ENCODE measurements at places on chromosomes 12 and 14. TPM values are rescaled to one million over a fixed set of nuclear protein-coding genes. Genes with fewer than 3 reads are reported as not detected.

Gene HOXC6
- total RNA-seq = 6.2 TPM

Gene PGAM5
- 36.5 TPM for total RNA-seq

Gene GPR137C
- total RNA-seq = 4.1 TPM

Gene TSPAN8
- not detected for total RNA-seq

Gene PAPLN
- total RNA-seq = 2.4 TPM

- no peaks in the 10 kb centered on the region for H3K4me1 ChIP-seq
- H3K36me3 ChIP-seq = no peaks in the 10 kb centered on the region
These were observed 179.8 kb upstream of the GZMB start for GRCh38 chr14:24813819-24814259.

DNA sequence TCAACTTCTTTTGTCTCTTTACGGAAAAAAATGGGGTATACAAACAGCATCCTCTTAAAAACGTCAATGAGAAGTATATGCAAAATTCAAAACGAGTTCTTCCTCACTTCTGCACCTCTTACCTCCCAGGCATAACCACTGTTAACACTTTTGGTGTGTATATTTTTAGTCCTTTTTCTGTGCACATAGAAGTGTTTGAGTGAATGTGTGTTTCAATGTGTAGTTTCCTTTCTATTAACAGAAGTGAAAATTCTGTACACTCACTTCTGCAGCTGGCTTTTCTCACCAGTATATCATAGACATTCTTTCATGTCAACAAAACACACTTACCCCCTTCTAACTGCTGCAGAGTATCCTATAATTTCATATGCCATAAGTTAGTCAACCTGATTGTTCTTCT lies 5.4 kb downstream of the UBR7 start:
- H3K4me1 ChIP-seq = 0 out of 2 replicates have a peak, but pooled peaks cover 4% of the 10 kb centered on the region
- no peaks in the 10 kb centered on the region for H3K27me3 ChIP-seq
- DNase-seq = no peak
- H3K27ac ChIP-seq = no peak overlapping the region
- H3K36me3 ChIP-seq = peaks cover 59% of the 10 kb centered on the region

GRCh38 chr14:52873694-52874093 lies 77.2 kb downstream of the FERMT2 start:
- H3K4me3 ChIP-seq = no peak overlapping the region
- H3K27ac ChIP-seq = no peak overlapping the region
- H3K36me3 ChIP-seq = peaks cover 95% of the 10 kb centered on the region
- H3K4me1 ChIP-seq = peaks cover 17% of the 10 kb centered on the region
- H3K27me3 ChIP-seq = no peaks in the 10 kb centered on the region

DNA sequence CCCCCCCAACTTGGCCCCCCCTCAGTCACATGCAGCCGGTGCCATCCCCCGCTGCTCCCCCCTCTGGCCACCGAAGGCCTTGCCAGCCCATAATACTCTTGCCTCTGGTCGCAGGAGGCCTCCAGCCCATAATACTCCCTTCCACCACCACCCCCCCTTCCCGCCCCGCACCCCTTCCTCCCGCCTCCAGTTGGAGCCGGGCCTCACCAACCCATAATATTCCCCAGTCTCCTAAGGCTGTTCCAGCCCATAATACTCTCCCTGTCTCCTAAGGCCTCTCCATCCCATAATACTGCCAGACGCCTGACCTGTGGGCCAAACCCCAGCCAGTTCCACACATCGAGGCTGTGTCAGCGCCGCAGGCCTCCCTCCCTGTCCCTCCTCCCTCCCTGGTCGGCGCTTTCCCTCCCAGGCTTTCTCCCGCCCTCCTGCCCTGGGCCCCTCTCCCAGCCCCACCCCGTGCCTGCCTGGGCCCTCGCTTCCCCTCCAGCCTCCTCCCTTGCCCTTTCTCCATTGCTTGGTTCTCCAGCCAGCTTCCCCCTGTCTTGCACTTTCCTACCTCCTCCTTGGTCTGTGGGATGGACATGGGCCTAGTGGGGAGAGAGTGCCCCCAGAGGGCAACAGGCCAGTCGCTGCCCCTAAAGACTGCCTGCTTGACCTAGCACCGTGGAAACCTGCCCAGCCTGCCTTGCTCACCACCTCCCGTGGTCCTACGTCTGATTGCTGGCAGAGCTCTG lies 6.8 kb upstream of the CHD4 start:
- peaks cover 25% of the 10 kb centered on the region for H3K4me1 ChIP-seq
- H3K36me3 ChIP-seq = no peaks in the 10 kb centered on the region
- peak overlapping the region; percentile 25 for H3K27ac ChIP-seq

GRCh38 chr14:104661086-104661485 lies 28.3 kb upstream of the INF2 start:
- no peak overlapping the region for H3K27ac ChIP-seq
- no peak overlapping the region for H3K4me3 ChIP-seq
- no peaks in the 10 kb centered on the region for H3K36me3 ChIP-seq
- no peaks in the 10 kb centered on the region for H3K27me3 ChIP-seq
- no peak for DNase-seq

DNA sequence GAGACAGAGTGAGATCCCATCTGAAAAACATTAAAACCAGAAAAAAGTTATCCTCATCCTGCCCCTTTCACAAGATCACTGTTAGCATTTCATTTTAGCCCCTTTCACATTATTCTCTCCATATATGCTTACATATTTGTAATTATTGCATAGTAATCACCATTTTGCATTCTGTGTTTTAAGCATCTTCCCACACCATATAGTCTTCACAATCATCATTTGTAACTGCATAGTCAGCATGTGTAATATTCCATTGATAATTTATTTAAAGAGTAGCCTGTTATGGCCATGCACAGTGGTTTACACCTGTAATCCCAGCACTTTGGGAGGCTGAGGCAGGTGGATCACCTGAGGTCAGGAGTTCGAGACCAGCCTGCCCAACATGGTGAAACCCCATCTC lies 11.8 kb downstream of the PAPLN start:
- no peaks in the 10 kb centered on the region for H3K36me3 ChIP-seq
- H3K27me3 ChIP-seq = no peaks in the 10 kb centered on the region
- DNase-seq = no peak
- H3K27ac ChIP-seq = no peak overlapping the region
- H3K4me1 ChIP-seq = peaks cover 14% of the 10 kb centered on the region

- no peaks in the 10 kb centered on the region for H3K27me3 ChIP-seq
- peaks cover 21% of the 10 kb centered on the region for H3K4me1 ChIP-seq
- H3K4me3 ChIP-seq = no peak overlapping the region
- H3K27ac ChIP-seq = no peak overlapping the region
These were observed 98.5 kb upstream of the TMPO start for GRCh38 chr12:98416845-98417244.

- H3K4me3 ChIP-seq = no peak overlapping the region
- no peaks in the 10 kb centered on the region for H3K4me1 ChIP-seq
- no peak overlapping the region for H3K27ac ChIP-seq
These were observed 155.9 kb downstream of the CALM1 start for GRCh38 chr14:90552465-90553297.

GRCh38 chr12:68245180-68246021 lies 8.0 kb downstream of the IL22 start:
- no peak for DNase-seq
- no peak overlapping the region for H3K27ac ChIP-seq
- no peaks in the 10 kb centered on the region for H3K27me3 ChIP-seq
- H3K4me1 ChIP-seq = no peaks in the 10 kb centered on the region
- H3K4me3 ChIP-seq = no peak overlapping the region
- no peaks in the 10 kb centered on the region for H3K36me3 ChIP-seq

GRCh38 chr12:70739756-70740155 lies 102.5 kb upstream of the PTPRB start:
- no peak overlapping the region for H3K27ac ChIP-seq
- no peak for DNase-seq
- H3K4me3 ChIP-seq = no peak overlapping the region

DNA sequence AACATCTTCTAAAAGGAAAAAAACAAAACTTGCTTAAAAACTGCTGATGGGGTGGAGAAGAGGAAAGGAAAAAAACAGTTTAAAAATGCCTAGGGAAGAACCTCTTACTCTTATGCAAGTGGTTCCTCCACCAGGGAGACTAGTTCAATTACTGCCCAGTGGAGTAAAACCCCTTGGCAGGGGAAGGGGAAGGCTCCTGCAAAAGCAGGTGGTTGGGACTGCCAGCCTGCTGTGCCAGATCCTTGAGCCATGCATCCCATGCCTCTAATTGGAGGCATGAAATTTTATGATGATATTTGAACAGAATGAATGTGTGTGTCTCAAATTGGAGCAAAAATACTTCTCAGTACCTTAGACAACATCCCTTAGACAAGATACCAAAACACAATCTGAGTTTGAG lies 118.8 kb downstream of the FSCB start:
- no peaks in the 10 kb centered on the region for H3K27me3 ChIP-seq
- H3K36me3 ChIP-seq = no peaks in the 10 kb centered on the region
- no peak overlapping the region for H3K4me3 ChIP-seq
- no peaks in the 10 kb centered on the region for H3K4me1 ChIP-seq
- no peak for DNase-seq

DNA sequence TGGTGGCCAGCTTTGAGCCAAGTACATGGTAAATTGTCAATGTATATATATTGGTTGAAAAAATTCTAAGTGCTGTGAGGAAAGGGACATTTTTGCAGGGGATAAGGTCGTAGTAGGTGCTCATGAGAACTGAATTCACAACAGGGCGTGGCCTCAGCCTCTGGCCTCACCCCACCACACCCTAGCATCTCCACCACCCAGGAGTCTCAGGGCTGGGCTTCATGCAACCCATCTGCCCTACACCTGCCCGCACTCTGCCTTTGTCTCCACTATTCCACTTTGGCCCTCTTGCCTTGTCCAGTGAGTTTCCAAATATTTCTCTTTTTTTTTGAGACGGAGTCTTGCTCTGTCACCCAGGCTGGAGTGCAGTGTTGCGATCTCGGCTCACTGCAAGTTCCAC lies 22.1 kb upstream of the AQP2 start:
- no peak overlapping the region for H3K4me3 ChIP-seq

DNA sequence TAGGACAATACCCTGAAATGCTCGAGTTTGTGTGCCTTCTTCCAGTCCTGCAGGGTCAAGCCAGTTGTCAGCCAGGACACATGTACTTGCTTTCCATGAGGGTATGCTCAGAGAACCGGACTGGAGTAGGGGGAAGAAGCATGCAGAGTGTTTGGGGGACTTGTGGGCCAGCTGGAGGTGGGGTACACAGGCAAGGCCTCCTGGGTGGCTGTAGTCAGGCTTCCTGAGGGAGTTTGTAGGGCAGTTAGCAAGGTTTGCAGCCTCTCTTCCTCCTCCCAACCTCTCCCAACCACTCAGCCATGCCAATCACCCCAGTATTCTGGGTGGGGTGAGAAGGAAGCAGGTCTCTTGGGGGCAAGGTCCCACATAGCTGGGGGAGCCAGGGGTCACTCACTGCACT lies 47.0 kb upstream of the RHOJ start:
- no peak overlapping the region for H3K27ac ChIP-seq
- no peaks in the 10 kb centered on the region for H3K27me3 ChIP-seq
- peaks cover 7% of the 10 kb centered on the region for H3K4me1 ChIP-seq
- DNase-seq = no peak
- H3K4me3 ChIP-seq = no peak overlapping the region
- no peaks in the 10 kb centered on the region for H3K36me3 ChIP-seq

GRCh38 chr12:93136253-93137055 lies 207.4 kb upstream of the EEA1 start:
- no peak overlapping the region for H3K4me3 ChIP-seq
- no peaks in the 10 kb centered on the region for H3K36me3 ChIP-seq
- H3K4me1 ChIP-seq = peaks cover 26% of the 10 kb centered on the region

GRCh38 chr12:3250576-3250975 lies 173.4 kb downstream of the TSPAN9 start:
- peaks cover 7% of the 10 kb centered on the region for H3K4me1 ChIP-seq
- no peak overlapping the region for H3K4me3 ChIP-seq
- no peaks in the 10 kb centered on the region for H3K27me3 ChIP-seq
- no peak overlapping the region for H3K27ac ChIP-seq
- DNase-seq = no peak
- no peaks in the 10 kb centered on the region for H3K36me3 ChIP-seq

DNA sequence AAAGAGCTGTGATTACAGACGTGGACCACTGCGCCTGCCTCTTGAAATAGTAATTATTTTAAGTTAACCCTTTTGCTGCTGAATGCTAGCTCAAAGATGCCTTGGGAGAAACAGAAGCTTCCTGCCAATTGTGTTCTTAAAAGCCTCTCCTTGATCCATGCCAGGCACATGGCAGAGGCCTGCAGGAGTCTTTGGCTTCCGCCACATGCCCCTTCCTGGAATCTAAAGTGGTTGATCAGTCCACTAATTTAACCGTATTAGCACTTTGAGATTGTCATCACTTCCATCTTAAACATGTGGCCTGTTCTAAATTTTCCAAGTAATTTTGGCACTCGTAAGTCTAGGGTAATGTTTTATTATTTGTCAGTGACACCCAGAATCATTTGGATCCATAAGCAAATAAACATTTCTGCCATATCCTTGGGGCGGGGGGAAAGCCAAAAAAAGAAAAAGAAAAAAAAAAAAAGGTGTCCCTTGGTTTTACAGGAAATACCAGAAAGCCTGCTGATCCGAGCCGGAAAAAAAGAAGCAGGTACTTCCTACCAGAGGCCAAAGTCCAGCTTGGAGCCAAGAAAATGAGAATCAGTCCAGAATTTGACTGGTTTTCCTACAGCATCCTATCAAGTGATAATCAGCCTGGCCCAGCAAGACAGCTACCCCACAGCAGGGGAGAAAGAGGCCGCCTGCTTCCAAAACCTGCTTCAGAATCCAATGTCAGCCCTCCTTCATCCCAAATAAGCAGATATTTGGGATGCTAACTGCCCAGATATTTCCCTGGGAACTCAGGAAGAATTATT lies 104.8 kb downstream of the KCNK10 start:
- no peak overlapping the region for H3K27ac ChIP-seq
- no peak for DNase-seq
- no peaks in the 10 kb centered on the region for H3K36me3 ChIP-seq
- no peaks in the 10 kb centered on the region for H3K4me1 ChIP-seq
- H3K4me3 ChIP-seq = no peak overlapping the region
- H3K27me3 ChIP-seq = no peaks in the 10 kb centered on the region

DNA sequence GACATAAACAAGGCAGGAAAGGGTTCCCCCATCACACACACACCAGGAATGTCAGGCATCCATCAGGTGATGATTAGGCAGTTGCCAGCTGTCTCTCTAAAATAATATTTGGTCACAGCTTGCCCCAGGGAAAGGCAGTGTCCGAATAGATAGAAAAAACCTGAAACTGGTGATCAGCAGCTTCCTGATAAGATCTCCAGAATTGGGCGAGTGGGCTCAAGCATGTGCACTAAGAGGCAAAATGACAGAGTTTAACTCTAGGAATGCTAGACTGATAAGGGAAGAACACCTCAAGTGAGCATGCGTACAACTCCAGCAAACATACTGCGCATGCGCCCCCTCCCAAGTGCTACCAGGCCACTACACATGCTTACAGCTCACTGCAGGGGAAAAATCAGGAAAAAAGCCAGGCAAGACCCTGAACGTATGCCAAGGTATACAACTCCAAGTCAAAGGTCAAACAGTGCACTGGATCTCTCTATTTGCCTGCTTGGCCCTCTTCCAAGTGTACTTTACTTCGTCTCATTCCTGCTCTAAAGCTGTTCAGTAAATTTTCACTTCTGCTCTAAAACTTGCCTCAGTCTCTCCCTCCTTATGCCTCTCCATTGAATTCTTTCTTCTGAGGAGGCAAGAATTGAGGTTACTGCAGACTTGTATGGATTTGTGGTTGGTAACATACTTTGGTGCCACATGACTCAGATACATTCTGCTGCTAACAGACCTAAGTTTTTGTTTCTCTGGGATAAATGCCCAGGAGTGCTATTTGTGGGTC lies 73.5 kb upstream of the VASH1 start:
- no peak for DNase-seq
- H3K4me3 ChIP-seq = no peak overlapping the region
- H3K27ac ChIP-seq = no peak overlapping the region
- no peaks in the 10 kb centered on the region for H3K4me1 ChIP-seq
